T-helper 2 cell (primary cell): ENCODE measurements at places on chromosomes 7 and 10.

DNA sequence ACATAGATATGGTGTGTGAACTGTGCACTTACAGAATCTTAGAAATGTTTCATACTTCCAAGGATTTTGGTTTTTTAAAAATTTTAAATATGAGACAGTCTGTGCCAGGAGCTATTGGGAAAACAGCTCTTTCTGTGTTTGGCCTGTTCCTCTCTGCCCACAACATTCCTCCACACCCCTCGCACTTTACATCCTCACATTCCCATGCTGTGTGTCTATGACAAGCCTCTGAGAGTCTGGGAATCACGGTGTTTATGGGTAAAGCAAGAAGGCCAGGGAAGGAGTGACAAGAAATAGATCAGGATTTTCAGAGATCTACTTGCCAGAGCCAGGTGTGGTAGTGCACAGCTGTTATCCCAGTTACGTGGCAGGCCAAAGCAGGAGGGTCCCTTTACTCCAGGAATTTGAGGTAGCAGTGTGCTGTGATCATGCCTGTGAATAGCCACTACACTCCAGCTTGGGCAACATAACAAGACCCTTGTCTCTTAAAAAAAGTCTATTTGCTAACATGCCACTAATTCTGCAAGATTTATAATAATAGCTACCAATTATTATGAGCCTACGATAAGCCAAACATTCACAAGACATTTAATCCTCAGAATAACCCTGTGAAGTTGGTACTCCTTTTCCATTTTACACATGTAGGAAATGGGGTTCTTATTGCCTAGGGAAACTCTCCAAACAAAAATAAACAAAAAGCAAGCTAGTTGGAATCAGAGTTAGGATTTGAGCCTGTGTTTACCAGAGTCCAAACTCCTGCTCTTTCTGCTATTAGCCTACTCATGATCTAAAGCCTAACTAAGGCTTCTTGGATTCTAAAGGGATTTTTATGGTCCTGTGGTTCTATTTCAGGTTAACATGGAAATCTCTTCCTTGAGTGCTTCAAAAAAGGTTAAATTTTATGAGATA, 168.3 kb upstream of the SP8 start:
- DNase-seq = no peak

DNA sequence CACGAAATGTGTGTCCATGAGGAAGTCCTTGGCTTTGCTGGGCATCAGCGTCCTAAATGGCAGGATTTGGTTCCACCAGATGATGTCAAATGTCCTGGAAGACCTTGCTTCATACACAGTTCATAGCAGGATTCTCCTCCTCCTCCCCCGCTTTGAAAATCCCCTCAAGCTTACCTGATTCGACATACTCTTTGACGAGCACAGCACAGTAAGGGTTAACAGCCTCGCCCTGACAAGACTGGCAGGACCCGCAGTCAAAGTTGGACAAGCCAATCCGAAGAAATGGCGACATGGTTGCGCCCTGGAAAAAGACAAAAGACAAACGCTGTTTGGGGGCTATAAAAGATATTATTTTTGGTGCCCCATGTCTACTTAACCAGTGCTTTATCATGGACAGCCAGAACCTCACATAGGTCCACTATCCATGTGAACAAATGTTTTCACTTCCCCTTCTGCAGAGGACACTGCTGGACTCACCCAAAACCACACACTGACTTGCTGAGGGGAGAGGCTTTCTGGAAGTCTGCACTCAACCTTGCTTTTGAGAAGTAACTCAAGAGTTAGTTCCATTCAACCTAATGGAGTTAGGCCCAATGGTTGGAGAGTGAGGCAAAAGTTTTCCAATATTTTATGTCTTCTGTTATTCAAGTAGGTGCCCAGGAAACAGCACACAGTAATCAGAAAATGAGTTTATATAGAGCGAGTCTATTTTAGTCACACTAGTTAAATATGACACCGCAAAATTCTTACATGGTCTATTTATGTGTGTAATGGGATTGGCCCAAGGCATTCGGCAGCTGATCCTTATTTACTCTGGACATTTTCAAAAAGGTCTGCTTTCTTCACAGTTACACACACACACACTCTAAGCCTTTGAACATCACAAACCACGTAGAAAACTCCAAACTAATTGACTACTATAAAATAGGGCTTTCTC, 65.0 kb downstream of the PRKCQ start:
- no peak for DNase-seq

DNA sequence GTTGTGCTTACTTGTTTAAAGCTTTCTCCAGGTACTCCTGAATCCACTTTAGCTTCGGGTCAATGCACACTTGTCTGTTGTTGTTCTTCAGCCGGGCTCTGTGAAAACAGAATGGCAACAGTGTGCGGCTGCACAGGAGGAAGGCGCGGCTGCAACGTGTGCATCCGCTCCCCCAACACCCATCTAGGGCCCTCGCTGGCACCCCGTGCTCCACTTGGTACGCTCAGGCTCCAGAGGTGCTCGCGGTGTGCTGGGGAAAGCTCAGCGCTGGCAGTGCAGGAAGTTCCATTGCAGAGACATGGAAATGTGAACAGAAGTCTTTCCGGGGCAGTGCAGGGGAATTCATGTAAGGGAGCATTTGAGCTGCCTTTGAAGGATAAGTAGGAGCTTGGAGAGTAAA, 6.3 kb downstream of the CXCL12 start:
- DNase-seq = no peak

GRCh38 chr7:47392241-47392759, 189.6 kb downstream of the TNS3 start:
- DNase-seq = no peak

GRCh38 chr10:131019696-131020095, 291.8 kb downstream of the TCERG1L start:
- DNase-seq = no peak

DNA sequence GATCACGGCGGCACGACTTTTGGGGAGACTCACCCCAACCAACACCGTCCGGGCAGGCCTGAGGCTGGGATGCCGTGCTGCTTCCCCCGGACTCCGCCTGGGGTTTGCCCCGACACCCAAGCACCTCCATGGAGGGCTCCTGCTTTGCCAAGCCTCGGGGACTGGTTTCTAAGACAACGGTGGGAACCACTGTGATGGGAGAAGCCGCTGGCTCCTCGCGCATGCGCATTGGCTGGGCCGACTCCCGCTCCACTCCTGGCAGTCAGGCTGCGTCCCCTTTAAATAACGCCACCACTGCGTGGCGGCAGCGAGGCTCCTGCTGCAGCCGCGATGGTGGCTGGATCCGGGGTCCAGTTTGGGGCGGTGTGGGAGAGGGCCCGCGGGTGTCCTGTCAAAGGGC, 201.0 kb downstream of the ZNF716 start:
- DNase-seq = no peak

DNA sequence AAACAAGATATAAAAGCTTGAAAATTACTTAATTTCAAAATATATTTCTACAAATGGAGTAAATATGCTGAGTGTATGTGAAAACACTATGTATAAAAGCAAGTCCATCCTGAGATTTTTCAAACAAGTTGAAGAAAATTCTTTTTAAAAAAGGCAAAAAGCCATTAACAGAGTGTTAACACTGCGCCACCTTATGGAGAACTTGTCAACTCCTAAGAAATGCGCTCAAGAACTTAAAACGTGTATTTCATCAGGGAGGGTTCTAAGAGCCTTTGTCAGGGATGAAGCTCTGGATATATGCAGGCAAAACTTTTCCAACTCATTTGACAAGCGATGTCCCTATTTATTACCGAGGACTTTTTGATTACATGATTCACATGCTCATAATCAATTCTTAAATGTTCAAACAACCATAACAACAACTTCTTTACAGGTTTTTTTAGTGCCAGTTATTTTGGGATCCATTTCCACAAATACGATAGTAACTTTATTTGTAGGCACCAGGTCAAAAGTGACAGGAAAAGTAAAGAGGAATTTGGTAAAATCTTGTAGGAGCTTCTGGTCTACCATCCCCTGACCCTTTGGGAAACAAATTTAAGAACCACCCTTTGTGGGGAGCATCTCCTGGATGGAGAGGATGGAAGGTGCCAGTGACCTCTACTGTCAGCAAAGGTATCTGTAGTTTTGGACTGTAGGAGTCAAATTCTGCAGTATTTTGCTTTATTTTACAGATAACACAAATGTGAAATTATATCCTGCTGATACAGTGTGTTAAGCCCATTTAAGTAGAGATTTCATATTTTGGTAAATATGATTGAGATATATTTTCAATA, 23.2 kb downstream of the CALCR start:
- DNase-seq = no peak
